ENCODE measurements at places on chromosomes 16 and 17. TPM values are rescaled to one million over a fixed set of nuclear protein-coding genes. Genes with fewer than 3 reads are reported as not detected.

ZPBP2 gene
- not detected for total RNA-seq

DNA sequence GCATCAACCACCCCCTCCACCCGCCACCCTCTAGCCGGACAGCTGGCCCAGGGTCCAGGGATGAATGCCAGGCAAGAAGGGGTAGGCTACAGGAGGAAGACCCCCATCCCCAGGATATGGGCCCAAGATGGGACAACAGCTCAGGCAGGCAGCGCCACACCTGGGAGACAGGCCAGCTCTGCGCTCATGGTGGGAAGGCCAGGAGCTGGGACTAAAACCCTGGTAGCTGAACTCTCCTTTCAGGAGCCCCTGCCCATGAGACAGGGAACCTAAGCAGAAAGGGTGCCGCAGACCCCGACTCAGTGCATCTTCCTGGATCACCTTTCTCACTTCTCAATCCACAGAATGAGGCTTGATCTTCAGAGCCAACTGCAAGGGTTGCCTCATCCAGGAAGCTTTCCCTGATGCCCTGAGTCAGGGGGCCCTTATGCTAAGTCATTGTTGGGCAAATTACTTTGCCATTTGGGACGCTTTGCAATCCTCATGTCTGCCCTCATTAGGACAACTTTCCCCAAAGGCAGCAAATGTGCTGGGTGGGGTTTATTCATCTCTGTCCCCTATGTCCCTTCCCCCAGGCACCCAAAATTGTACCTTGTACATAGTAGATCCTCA, 9.0 kb downstream of the ZDHHC1 start:
- no peak for DNase-seq
- no peak overlapping the region for H3K4me3 ChIP-seq
- no peaks in the 10 kb centered on the region for H3K4me1 ChIP-seq
- no peaks in the 10 kb centered on the region for H3K27me3 ChIP-seq
- H3K27ac ChIP-seq, result peak overlapping the region; percentile 78

DNA sequence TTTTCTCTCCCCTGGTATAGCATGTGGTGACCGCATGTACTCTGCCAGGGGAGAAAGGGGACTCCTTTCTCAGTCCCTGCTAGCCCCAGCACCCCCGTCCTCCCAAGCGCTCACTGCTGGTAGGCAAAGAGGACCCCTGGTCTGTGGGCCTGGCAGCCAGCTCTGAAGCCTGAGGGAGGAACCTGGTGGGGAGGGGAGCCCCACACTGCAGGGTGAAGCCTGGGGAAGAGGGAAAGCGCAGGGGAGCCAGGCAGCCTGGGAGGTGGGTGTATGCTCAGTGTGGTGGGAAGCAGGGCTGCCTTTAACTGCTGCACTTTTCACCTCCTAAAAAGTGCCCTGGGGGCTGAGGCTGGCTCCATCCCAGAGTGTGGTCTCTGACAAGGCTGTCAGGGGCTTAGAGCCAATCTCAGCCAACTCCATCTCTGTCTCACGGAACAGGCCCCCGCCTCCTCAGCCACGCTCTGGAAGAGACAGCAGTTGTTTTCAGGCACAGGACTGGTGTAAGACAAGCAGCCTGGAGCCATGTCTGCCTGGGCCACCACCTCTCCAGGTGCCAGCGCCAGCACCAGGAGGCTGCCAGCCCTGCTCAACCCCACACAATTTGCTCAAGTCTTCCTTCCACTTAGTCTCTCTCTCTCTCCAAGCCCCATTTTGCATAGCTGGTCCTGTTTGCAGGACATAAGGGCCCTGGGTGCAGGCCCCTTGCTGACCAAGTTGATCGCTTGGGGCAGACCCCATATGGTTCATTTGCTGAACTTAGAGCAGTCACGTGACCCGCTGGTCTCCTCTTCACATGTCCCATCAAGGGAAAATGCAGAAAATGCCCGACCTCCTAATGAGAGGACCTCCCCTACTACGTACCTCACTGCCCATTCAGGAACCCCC, 14.7 kb upstream of the TBX2 start:
- no peak overlapping the region for H3K27ac ChIP-seq
- no peaks in the 10 kb centered on the region for H3K36me3 ChIP-seq
- no peak for DNase-seq
- peaks cover 21% of the 10 kb centered on the region for H3K4me1 ChIP-seq
- H3K4me3 ChIP-seq, result no peak overlapping the region
- no peaks in the 10 kb centered on the region for H3K27me3 ChIP-seq

DNA sequence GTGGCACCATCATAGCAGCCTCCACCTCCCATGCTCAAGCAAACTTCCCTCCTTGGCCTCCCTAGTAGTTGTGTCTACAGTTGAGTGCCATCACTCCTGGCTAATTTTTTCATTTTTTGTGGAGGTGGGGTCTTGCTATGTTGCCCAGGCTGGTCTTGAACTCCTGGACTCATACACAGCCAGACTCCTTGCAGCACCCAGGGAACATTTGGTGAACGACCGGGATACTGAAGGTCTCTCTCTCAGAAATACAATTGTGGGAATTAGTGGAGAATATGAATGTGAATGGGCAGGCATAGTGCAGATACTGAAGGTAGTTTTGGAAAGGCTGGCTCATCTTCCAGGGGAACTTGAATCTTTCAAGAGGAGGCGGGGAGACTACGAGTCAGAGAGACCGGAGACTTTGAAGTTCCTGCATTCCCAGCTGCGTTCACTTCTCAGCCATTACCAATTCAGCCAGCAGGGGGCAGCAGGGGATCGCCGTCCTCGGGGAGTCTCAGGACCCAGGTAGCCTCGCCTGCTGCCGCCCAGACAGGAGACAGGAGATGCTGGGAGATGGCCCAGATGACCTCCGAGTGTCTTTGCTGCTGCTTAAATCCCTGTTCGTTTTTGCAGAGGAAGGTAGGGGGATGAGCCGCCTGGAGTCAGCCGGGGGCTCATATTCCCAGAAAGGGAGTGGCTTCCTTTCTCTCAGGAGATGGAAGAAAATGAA, 68.6 kb downstream of the HAPSTR1 start:
- no peak overlapping the region for H3K4me3 ChIP-seq
- no peak overlapping the region for H3K27ac ChIP-seq
- DNase-seq, result no peak
- H3K4me1 ChIP-seq, result no peaks in the 10 kb centered on the region

GRCh38 chr16:54503011-54503855, 216.6 kb upstream of the IRX3 start:
- H3K4me3 ChIP-seq, result no peak overlapping the region
- peaks cover 21% of the 10 kb centered on the region for H3K4me1 ChIP-seq
- no peak overlapping the region for H3K27ac ChIP-seq
- no peaks in the 10 kb centered on the region for H3K36me3 ChIP-seq

KCNAB3 gene
- total RNA-seq, result 1.1 TPM

KRT23 gene
- total RNA-seq, result not detected
